ENCODE measurements at places on chromosomes 3 and 15.

DNA sequence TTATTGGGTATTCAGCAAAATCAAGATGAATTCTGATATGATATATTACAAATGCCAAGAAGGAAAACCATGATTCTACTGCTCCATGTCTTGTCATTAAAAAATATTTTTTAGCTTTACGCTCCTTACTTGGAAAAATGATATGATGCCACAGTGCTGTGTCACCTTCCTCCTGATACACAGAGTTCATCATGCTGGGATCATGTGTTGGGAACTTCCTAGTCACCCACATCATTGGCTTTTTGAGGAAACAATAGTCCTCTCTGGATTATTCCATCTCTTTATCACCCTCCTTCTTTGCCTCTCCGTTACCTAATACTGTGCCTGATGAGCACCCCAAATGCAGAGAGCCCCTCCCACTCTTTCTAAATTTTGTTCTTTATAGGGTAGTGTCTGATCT is 94.3 kb upstream of the PFN2 start:
- no peak for DNase-seq

- DNase-seq, result no peak
These were observed 72.0 kb downstream of the MYO1E start for GRCh38 chr15:59300618-59301139.

- DNase-seq, result no peak
These were observed 79.4 kb upstream of the OSTN start for GRCh38 chr3:191119415-191120295.

DNA sequence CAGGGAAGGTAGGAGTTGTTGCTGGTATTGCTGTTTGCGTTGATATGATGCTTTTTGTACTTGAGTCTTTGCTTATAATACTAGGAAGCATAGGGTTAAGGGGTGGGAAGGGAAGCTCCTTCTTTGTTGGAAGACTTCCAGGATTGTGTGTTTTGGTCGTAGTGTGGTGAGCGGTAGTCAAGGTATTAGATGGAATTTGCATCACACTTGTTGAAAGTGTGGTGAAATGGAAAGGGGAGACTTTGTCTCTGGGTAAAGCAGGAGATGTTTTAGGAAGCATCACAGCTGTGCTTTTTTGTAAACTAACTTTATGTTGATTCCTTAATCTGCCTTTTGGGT is 14.9 kb downstream of the IGSF10 start:
- DNase-seq, result no peak

DNA sequence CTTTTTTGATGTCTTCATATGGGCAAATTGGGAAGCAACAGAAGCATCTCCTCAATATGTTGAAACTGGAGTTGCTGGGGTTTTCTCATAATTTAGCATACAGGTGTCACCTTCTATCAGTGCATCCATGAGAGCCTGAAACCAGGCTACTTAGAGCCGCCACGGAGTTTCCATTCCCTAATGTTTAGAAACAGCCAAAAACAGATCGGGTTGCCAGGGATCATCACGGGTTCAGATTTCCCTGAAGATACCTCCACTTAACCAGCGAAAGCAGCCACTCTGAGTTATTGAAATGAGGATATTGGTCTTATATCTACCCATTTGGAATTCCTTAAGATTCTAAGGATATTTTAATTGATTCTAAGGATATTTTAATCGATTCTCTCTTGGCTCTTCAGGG is 14.5 kb downstream of the TERB2 start:
- no peak for DNase-seq

DNA sequence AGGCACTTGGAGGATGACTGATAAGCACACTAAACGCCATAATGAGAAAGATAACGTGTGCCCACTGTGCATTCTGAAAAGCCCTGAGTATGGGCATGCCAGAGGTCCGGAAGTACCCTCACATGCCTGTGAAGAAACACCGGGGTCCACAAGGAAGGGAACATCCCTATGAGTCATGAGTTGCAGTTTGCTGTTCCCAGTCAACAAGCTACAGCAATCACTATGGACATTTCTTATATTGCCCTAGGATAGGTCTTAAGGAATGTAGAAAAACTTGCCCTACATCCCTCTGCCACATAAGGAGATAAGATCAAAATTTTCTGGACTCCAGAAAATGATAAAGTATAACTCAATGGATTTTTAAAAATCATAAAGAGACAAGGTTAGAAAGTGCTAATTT is 9.9 kb downstream of the MB21D2 start:
- DNase-seq, result no peak

DNA sequence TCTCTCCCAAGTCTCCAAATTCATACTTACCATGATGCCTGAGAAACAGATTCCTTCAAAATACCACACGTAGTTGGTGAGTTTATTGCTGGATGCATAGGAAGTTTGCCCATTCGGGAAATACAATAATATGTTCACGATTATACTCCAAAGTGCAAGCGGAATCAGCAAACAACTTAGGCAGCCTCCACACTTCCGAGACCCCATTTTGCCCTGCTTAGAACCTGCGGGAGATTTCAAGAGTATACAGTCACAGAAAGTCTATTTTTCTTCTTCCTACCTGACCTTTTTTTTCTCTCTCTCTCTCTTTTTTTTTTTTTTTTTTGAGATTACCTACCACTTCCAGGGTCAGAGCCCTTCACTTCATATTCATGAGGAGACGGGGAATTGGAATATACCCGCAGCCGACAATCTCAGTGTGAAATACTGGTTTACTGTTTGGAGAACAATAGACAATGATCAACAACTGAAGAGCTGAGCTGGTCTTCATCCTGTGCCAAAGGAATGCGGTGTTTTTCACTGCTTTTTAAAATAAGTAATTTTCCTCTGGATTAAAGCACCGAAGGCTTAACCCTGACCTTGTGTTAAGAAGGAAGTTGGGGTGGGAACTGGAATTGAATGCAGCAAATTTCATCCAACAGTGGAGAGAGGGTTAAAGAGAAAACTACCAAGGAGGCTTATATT is at the start of gene TM4SF18:
Gene TM4SF18 (minus strand): TSS at position 461 of the 684 bp plus-strand sequence. CDS start 254 bp downstream, at position 207.
- DNase-seq, result no peak

DNA sequence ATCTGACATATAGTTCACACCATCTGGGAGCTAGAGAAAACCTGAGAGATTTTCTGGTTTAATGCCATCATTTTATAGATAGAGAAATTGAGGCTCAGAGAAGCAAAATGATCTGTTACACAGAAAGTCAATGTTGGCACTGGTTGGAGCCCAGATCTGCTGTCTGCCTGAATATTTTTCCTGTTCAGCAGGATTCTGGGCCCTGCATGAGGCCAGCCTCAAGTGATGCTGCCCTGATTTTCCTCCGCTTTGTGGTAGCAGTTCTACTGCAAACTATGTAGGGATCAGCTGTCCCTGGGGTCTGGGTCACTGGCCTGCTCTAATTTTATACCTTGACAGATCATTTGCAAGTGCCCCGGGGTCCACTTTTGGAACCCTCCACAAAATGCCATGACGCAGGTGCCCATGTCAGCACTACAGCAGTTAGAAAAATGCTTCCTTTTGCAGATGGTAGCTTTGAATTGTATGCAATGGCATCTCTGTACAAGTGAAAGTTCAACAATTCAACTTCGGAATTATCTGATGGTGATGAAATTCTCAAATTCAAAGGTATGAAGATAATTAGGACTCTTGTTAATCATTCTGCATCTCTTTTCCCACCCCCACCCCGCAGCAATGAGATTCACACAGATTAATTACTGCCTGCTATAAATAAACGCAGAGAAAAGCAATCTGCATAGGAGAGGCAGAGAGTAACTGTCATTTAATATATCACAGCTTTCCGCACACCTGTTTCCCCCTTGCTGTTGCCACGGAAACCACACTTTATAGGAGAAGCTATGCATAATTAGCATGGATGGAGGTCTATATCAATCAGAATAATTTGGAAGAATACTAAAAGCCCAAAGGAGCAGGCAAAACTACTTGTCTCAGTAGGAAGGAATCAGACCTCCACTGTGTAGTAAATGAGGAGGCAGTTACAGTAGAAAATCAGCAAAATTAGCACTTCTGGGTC is 222.6 kb downstream of the PDCD6IP start:
- no peak for DNase-seq

DNA sequence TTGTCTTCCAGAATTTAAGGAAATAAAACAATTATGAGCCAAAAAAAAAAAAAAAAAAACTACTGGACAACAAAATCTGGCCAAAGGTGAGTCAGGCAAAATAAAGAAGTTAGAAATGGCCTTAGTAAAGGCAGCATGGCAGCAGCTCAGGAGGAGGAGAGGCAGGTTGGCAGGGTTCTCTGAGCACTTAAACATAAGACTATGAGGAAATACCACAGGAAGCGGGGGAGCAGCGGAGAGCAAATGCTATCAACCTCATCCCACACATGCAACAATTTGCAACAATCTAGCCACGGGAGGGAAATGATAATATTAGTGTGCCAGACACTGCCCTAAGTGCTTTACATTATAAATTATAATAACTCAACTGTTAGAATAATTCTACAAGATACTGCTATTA is 247.3 kb upstream of the NSMCE3 start:
- no peak for DNase-seq

GRCh38 chr3:178480795-178481194 is 55.4 kb upstream of the KCNMB2 start:
- DNase-seq, result no peak

- no peak for DNase-seq
These were observed 42.4 kb upstream of the SLC41A3 start for GRCh38 chr3:126126286-126126685.

- DNase-seq, result no peak
These were observed 30.4 kb downstream of the MGA start for GRCh38 chr15:41690636-41691035.

GRCh38 chr3:68996356-68996995 is 17.0 kb downstream of the EOGT start:
- DNase-seq, result no peak

GRCh38 chr3:14445773-14446172 is 43.4 kb downstream of the SLC6A6 start:
- no peak for DNase-seq

DNA sequence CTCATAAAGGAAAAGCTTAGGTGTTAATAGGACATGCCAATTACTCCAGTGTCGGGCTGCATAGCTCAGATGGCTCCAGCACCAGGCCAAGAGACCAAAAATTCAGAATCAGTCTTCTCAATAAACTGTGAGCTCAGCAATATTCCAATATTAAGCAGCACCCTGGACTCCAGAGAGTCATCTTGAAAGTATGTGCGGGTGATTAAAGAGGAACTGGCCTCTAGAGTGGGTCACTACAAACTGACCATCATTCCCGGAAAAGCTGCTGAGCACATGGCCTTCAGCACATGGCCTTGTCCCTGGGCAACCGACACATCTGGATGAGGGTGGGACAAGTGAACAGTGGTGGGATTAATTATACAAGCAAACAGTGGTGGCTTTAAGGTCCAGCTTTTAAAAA is 59.0 kb downstream of the MAGI1 start:
- DNase-seq, result no peak

DNA sequence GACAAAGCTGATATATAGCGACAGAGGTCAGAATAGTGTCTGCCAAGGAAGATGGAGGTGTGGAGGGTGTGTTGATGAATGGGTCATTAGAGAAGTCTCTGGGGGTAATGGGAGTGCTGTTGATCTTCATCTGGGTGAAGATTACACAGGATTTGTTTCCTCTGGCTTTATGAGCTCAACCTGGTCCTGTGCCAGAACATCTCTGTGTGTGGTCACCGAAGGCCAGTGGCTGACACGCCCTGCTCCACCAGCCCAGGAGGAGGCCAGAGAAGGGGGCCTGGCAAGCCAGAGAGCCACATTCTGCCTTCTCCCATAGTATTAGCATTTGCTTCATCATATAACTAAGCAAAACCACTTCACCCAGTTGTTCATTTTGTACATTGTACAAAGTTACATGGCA is 121.1 kb downstream of the ZNF621 start:
- no peak for DNase-seq

Data from stimulated activated CD4-positive, alpha-beta T cell treated with anti-CD3 and anti-CD28 coated beads, Interleukin-4, amount 100 ng/mL, for 24 hours (primary cell).